Substantia nigra (tissue), 51 donors: ENCODE measurements at places on chromosomes 5 and 9.

GRCh38 chr5:166340039-166340438 is 1951.4 kb upstream of the WWC1 start:
- no peak for DNase-seq

DNA sequence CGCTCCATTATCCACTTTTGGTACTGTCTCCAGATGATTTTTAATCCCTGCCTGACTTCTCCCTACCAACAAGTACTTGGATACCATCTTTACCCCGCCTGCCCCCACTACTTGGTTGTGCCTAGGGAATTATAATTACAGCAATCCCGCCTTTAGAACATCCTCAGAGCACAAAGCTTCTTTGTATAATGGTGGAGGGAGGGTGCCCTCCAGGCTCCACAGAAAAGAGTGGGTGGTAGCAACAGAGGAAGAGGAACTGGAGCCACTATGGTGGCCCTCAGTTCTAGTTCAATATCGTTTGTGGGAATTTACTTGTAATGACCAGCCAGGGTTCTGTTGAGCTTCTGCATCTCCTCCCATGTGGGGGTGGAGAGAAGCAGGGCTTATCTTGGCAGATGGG is 79.0 kb upstream of the RNF38 start:
- DNase-seq: peak; percentile 59

DNA sequence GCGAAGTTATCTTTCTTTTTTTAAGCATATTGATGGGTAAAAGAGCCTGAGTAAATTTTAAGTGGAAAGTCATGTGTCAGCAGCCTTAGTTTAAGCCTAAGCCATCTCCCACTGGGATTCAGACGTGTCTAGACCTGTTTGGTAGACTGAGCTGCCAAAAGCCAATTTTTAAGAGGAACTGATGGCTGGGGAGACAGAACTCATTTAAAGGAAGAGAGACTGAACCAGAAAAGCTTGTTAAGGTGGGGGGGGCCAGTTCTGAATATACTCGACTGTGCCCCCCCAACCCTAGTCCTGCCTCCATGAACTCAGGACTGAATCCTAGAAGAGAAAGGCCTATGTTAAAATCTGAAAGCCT is 58.3 kb upstream of the PLPP1 start:
- DNase-seq: no peak

DNA sequence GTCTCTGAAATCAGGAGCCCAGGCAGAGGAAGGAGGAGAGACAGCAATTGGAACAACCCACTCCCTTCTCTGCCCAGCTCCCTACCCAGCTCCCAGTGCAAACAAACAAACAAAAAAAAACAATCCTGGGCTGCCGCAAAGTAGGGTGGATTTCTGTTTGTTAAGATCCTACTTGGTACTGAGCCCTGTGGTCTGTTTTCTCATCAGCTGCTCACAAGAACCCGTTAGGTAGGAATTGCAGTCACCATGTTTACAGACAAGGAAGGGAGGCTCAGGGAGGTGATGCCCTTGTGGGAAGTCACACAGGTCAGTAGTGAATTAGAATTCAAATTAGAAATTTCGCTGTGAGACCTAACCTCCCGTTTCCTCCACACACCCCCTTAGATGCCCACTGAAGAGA is 128.8 kb upstream of the RAD23B start:
- DNase-seq: no peak

DNA sequence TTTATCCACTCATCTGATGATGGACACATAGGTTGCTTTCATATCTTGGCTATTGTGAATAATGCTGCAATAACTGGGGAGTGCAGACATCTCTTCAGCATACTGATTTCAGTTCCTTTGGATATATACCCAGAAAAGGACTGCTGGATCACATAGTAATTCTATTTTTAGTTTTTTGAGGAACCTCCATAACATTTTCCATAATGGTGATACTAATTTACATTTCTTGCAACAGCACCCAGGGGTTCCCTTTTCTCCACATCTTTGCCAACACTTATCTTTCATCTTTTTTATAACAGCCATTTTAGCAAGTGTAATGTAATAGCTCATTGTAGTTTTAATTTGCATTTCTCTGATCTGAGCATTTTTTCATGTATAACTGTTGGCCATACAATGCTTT is 34.1 kb upstream of the NR4A3 start:
- DNase-seq: no peak

- no peak for DNase-seq
These were observed 14.6 kb downstream of the SLC9A3 start for GRCh38 chr5:509611-510185.

DNA sequence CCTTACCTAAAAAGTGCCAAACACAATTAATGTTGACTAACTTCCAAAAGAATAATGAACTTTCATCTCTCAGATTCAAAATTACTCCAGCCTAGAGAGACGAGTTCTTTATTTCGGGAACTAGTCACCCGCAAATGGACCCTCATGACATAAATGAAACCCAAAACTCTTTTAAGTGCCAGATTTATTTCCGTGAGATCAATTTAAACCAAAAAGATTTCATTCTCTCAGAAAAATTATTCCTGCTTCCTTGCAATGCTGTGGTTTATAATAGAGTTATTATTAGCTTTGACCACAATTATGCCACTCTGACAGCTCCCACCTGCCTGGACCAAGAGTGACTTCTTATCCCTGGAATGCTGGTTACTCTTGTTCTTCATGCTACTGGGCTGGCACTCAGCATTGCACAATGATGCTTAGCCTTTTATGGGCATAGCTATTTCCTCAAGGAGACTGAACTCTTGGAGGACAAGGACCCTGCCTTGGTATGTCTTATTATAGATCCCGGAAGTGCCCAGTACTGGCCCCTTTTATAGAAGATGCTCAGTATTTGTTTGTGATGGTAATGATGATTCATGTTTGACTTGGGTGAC is 183.5 kb downstream of the SNX18 start:
- no peak for DNase-seq

DNA sequence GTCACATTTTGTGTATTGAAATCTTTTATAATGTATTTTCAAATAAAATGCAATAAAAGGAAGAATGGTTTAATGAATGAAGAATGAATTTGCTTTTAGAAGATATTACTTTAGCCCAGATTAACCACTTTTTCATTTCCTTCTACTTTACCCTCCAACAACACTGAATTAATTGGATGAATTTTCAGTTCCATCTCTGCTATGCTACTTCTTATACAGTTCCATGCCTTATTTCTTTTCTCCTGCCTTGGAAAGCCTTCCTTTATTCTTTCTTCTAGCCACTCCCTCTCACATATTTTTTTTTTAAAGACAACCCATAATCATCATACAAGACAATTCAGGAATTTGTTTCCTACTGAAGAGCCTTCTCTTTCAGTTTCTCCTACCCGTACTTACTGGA is 296.6 kb upstream of the TNC start:
- no peak for DNase-seq

- no peak for DNase-seq
These were observed 79.5 kb upstream of the IL12B start for GRCh38 chr5:159409801-159410200.

DNA sequence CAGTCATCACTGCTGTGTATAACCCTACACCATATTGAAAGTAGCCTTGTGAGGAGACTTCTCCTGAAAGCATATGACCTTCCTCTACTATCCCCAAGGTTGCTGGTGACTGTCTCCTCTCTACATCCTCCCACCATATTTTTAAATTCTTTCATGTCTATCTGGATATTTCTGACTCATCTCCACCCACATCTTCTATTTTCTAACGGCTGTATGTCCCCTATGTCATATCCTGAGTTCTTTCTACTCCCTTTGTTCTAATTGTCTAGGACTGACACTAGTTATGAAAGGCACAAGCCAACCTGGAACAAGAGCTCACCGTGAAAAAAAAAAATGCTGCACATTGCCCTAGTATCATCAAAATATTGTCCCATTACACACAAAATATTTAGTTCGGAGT is 218.3 kb upstream of the ZNF462 start:
- DNase-seq: no peak

- DNase-seq: no peak
These were observed 111.9 kb downstream of the ZNF354C start for GRCh38 chr5:179171816-179172745.

DNA sequence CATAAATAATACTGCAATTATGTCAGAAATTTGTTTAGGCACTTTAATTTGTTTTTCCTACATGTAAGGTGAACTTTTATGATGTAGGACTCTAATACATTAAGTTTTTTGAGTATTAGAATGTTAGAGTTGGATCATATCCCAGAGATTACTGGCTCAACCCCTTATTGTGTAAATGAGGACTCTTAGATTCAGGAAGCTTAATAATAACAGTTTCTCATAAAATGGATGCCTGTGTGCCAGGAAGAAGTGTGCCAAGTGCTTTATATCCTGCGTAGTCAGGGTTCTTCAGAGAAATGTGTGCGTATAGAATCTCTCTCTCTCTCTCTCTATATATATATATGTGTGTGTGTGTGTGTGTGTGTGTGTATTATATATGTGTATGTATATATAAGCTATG is 388.5 kb downstream of the CAAP1 start:
- no peak for DNase-seq

DNA sequence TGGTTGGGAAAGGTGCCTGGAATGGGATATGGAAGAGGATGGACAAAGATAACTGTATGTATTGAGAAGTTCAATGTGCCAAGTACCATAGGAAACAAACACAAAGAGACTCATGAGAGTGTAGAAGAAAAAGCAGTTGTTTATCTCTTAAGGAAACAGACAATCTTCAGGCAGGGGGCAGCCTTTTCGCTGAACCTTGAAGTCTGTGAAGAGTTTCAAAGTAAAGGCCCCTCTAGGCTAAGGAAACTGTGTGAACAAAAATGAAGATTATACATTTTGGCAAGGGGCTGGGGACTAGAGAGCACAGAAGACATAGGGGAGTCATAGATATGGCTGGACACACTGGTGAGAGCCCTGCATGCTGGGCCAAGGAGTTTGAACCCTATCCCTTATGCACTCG is 27.5 kb upstream of the FRMPD1 start:
- no peak for DNase-seq

DNA sequence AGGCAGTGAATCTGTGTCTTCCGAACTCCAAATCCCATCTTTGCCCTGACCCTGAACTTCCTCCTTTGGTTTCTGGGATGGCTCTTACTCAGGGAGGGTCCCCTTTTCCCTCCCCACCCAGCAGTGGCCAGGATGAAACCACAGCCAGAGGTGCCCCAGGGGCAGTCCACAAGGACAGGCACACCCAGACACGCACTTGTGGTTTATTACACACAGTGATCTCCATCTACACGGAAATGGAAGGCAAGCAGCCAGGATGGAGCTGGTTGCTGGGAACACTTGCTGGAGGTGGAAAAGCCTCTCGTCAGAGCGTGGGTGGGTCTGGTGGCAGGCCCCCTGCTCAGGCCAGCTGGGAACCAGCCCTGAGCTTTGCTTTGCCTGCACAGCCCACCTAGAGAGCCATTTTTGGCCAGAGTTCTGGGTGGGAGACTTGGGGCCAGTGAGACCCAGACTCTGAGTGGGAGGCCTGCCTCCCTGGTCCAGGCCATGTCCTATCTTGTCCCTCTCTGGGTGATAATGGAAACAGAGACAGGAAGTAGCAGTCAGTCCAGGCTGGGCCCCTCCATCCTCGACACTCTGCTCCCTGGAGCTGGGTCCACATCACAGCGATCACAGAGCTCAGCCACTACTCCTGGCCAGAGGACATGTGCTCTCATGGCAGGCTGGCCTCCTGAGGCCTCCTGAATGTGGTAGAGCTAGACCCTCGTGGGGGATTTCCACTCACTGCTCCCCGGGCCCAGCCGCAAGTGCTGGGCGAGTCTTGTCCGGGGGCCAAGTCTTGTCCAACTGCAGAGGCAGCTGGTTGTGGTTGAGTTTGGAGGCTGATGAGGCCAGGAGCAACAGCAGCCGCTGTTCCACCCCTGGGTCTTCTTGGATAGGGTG is 5.1 kb upstream of the PHYKPL start:
- DNase-seq: peak; percentile 20

DNA sequence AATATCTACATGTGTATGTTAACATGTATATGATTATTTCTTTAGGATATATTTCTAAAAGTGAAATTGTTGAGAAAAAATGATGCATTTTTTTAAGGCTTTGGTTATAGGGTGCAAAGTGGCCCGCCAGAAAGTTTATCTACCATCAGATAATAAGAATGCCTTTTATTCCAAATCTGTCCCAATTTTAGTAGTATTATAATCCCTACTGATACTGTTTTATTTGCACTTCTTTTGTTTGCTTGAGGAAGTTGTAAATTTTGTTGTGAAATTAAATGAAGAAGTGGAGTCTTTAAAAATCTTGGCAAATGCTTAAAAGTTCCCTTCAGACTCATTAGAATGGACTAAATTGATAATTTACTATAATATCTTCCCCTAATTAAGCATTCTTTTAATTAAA is 73.0 kb downstream of the NIPBL start:
- DNase-seq: no peak

GRCh38 chr9:107455425-107456135 is 34.0 kb downstream of the KLF4 start:
- no peak for DNase-seq

GRCh38 chr9:116250891-116251290 is 97.3 kb downstream of the PAPPA start:
- DNase-seq: no peak
